SK-N-SH (cell line): ENCODE measurements at places on chromosomes 3 and 15.

GRCh38 chr3:157499342-157499963 lies 3.8 kb downstream of the VEPH1 start:
- DNase-seq: no peak

DNA sequence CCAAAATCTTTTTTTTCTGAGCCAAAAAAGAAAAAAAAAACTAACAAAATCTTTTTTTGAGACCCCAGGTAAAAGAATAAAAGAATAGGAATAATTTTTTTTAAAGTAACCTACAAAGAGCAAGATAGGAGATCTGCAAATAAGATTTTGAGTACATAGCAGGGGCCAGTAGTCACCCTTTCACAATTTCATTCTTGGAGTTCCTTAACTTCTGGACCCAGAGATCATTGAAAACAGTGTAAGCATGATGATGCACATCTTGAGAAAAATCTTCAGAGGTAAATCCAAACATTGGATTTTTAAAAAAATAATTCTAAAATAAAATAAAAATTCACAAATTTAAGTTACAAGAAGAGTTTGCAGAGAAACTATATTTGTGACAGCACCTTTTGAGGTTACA lies 18.8 kb downstream of the TFRC start:
- DNase-seq: no peak

DNA sequence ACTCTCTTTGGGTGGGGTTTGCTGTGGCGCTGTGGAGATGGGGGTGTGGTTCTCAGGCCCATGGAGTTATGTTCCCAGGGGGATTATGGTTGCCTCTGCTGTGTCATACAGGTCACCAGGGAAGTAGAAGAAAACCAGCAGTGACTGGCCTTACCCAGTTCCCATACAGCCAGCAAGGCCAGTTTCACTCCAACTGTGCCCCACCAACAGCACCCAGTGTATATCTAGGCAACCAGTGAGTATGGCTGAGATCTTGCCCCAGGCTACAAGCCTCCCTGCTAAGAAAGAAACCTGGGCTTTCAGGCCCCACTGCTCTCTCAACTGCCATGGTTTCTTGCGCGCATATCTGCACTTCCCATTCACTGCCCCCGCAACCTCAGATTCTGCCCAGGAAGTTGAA lies 31.4 kb upstream of the RARB start:
- DNase-seq: no peak

DNA sequence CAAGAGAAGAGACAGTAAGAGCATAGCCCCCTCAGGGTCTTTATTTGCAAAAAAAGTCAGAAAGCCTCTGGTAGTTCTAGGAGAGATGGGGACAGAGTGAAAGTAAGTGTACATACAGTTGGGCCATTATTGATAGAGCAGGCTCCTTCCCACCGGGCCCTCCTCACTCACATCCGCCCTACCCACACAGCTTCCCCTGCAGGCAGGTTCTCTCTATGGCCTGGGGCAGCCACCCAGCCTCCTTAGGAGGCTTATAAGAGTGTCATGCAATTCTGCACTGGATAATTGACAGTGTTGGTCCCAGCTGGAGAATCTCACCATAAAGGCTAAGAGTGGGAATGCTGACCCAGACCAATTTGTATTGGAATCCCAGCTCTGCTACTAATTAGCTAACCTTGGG lies 49.5 kb downstream of the SLC30A4 start:
- no peak for DNase-seq

GRCh38 chr3:13556917-13557316 lies 8.0 kb downstream of the FBLN2 start:
- DNase-seq: no peak

GRCh38 chr3:43659250-43659880 lies 31.4 kb upstream of the ABHD5 start:
- no peak for DNase-seq

- no peak for DNase-seq
Measured at GRCh38 chr3:31105011-31105410, 210.6 kb upstream of the GADL1 start.

GRCh38 chr15:65424683-65425082 lies 1.9 kb upstream of the IGDCC4 start:
- DNase-seq: no peak

DNA sequence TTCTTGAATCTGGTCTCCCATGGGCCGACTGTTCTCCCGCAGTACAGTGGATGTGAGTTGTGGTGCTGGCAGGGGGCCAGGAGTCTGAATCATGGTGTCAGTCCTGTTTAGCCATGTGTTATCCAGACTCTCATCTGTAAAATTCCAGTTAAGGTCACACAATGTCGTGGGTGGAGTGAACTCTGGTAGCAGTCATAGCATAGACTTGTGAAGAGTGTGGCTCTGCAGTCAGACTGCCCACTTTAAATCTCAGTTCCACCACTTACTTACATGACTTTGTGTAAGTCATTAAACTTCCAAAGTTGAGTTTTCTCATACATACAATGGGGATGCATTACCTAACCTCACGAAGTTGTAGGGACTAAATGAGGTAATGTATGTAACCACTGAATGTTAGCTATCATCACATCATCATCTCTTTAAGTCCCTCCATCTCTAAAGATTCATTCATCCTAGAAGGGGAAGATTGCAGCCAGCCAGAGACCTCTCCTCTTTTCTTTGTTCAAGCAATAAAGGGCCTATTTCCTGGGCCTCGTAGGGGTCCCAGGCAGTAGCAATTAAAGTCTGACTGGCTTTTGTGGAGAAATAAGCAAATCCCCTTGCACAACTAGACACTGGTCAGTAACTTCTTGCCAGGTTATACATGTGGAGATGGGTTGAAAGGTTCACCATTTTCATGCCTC lies 93.9 kb downstream of the PCCB start:
- peak; percentile 69 for DNase-seq

DNA sequence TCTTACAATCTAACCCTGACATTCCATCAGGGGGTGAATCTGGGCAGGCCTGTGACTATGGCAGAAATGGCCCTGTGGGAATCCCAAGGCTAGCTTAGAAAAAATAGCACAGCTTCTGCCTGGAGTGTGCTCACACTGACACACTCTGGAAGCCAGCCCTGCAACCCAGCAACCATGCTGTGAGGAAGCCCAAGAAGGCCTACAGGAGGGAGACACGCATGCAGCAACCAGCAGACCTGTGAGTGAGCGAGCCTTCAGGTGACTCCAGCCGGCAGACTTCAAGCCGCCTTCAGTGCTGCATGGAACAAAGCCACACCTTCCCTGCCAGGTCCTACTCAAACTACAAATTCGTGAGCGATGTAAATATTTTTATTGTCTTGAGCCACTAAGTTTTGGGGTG lies 26.1 kb downstream of the RAB6B start:
- no peak for DNase-seq

DNA sequence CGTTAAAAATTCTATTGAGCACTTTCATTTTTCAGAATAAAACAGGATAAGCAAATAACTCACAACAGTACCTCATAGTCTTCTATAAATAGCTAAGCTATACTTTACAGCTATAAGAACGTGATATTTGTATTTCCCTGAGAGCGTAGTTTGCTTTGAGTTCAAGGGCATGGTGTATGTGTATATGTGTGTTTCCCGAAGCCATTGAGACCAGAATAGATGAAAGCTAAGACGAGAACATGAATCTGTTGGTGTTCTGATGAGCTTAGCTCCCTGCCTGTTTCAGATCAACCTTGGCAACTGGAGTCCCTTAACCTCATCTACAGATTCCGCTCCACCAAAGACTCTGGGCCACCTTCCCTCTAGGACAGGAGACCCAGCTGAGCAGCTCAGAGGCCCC lies 59.5 kb upstream of the MCF2L2 start:
- no peak for DNase-seq

- no peak for DNase-seq
Measured at GRCh38 chr15:89101302-89102193, 13.3 kb downstream of the ABHD2 start.

GRCh38 chr3:8657804-8658305 lies 13.3 kb upstream of the SSUH2 start:
- peak; percentile 54 for DNase-seq

GRCh38 chr15:53116169-53116568 lies 326.0 kb upstream of the ONECUT1 start:
- no peak for DNase-seq

- DNase-seq: no peak
Measured at GRCh38 chr3:10349801-10350200, 28.9 kb upstream of the SEC13 start.

DNA sequence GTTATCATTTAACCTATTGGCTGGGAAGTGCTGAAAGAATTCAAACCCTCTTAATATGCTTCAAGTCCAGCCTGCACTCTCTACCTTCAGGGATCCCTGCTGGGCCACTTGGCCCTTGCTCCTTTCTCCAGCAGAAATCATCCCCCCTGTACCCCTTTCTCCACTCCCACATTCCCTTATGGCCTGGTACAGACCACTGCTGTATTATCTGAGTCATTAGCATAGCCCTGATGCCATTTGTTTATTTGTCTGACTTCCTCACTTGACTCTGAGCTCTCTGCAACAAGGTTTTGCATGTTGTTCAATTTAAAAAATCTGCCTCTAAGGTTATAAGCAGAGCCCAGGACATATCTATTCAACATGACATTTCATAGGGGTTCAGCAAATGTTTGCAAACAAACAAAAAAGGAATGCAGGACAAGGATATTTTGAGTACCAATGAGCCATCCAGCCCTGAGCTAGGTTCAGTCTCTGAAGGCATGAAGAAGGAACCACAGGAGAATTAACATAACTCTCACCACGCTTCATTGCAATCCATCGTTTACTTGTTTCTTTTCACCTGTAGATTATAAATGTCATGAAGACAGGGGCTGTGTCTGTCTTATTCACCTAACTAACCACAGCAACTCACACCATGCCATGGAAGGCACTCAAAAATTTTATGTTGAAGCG lies 26.6 kb upstream of the HES1 start:
- no peak for DNase-seq

DNA sequence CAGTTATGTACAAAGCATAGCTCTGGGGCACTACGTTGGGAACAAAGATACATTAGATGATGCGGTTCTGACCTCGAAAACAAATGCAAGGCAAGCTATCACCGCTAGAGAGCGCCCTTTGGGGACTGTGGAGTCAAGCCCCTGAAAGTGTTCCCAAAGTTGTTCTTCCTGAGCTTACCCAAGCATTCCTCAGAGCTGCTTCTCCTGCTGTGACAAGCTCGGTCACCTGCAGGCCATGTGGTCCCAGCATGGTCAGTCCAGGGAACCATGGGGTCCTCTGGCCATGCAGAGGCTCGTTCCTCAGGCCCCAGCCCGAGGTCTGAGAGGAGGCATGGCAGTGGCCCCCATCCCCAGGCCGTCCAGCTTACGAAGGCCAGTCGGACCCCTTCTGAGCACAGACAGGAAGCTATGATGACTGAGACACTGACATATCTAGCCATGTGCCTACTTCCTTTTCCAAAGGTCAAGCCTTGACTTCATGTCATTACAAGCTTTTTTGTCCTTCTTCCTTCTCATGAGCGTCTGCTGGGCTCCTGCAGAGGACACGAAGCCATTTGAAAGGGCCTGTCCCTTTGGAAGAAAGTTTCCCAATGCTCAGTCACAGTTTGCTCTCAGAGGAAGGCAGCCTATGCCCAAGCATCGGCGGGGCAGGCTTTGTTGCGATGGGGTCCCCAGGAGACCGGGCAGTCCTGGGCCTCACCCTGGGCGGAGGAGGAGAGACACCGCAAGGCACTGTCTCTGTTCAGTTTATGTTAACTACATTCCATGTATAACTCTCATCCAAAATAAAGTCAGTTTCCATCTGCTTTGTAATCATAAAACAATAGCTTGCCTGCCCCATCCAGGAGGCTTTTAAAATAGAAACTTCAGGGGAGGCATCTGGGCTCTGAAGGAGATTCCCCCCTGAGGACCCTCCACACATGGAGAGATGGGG lies 79.3 kb downstream of the ATP10A start:
- no peak for DNase-seq

- DNase-seq: no peak
Measured at GRCh38 chr15:65363306-65363705, 14.5 kb downstream of the IGDCC3 start.

- no peak for DNase-seq
Measured at GRCh38 chr15:94844198-94844537, 612.8 kb downstream of the MCTP2 start.

DNA sequence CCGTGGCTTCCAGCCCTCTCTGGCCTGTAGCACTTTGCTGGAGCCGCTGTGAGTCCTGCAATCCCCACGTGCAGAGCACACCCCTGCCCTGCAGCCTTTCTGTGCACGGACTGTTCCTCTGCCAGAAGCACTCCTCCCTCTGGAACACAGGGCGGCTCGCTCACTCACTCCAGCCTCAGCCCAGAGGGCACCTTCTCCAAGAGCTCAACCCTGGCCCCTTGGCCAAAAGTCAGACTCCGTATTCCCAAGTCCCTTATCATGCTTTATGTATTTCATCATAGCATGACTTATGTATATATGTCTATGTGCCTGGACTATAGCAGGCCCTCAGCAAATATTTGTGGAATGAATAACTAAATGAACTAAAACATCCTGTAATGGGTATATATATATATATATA lies 63.2 kb downstream of the ASB7 start:
- no peak for DNase-seq

- no peak for DNase-seq
Measured at GRCh38 chr3:24149032-24149431, 203.9 kb downstream of the NR1D2 start.

- no peak for DNase-seq
Measured at GRCh38 chr15:55283379-55284147, 6.0 kb downstream of the RAB27A start.

DNA sequence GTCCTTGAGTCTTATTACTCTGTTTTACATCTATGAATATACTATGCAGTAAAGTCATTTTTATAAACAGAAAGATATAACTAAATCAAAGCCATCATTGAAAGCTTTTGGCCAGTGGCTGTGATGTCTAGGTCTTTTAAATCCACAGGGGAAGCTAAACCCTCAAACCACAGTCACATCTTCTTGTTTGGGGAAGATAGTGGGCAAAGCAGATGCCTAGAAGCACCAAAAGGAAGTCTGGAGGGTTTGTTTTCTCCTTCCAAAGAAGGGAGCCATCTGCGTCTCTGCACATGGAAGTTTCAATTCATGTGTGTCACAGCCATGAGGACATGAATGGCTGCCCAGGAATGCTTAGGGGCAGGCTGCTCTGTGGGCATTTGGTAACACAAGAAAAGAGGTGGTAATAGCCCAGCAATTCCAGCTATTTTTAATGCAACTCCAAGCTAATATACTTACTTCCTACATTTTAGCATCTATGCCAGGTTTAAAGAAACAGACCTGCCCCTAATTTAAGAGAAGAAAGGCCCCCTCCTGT lies 322.2 kb downstream of the SLC9A9 start:
- no peak for DNase-seq

DNA sequence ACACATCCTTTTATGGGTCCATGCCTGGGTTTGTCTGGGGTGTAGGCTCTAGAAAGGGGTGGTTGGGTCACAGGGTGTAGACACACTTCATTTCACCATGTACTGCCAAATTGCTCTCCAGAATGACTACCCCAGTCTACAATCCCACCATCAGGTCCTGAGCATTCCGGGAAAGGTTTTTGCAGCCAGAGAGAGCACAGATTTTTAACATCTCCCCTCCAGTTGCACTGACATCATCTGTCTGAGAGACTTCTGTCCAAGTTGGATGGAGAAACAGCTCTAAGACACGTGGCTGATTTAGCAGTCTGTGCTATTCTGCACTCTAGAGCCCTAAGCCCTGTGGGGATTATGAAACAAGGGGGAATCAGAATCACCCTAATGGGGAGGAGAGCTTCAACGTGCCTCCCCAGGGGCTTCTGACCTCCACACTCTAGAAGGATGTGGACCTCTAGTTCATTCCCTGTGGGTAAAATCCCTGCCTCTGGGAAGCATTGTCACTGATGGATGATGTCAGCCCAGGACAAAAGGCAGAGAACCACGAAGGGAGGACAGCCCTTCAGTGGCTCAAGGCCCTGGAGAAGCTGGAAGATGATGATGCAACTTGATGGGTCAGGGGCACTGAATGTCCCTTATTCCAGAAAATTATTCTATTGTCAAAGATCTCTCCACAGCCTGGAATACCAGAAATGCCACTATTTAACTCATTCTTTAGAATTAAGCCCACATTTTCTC lies 71.5 kb downstream of the CD200R1L start:
- no peak for DNase-seq
